ENCODE measurements at places on chromosomes 7 and 10. TPM values are rescaled to one million over a fixed set of nuclear protein-coding genes. Genes with fewer than 3 reads are reported as not detected.

DNA sequence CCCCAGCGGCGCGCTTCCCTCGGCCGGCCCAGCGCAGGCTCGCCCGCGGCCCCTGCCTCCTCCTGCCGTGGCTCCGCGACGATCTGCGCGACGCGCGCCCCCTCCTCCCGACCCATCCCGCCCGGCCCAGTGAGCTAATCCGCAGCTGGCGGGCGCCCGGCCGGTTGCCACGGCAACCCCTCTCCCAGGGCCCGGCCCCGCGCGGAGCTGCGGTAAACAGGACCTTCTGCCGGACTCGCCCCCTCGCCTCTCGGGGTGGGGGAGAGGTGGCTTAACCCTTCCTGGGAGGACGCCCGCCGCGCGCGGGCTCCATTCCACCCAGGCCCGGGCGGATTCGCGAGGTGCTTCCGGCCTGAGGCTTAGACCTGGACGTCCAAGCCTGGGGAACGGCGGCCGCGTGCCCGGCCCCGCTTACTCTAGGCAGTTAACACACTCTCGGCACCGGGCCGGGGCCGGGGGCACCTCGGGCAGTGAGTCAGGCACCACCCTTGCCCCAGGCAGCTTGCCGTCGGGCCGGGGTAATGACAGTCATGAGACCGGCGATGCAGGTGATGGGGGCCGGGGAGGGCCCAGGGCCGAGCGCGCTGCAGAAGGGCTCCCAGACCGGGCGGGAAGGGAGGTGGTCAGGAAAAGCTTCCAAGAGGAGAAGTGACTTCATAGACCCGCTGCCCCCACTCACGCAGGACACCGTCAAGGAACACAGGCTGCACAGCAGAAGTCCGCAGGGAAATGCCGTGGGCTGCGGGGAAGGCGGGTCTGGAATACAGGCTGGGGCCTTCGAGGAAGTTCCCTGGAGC, at the start of gene DENND2A:
Gene DENND2A (minus strand): TSS at position 87 of the 797 bp plus-strand sequence. CDS start 38,416 bp downstream, outside the sequence.
- DNase-seq, result no peak

DNA sequence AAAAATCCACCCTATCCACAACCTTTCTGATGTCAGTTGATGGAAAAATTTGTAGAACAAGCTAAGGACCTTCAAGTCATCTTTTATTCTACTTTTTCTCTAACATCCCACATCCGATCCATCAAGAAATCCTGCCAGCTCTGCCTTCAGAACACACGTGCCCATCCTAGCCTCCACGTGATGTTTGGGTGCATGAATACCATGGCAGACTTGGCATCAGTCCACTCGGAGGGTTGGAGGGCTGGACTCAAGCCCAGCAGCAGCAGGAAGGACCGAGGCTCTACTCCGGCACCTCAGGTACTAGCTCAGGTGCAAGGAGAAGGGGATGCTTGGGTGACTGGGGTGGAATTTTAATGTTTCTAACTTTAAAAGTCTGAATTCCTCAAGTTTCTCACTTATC, 428.6 kb downstream of the DPP6 start:
- no peak for DNase-seq

The KCNMA1 gene
- total RNA-seq, result 0.59 TPM

GRCh38 chr10:74081941-74082718, 68.5 kb downstream of the AP3M1 start:
- no peak for DNase-seq

The SLC39A12 gene
- total RNA-seq, result not detected

GRCh38 chr7:70542750-70543376, 589.1 kb upstream of the GALNT17 start:
- DNase-seq, result no peak

DNA sequence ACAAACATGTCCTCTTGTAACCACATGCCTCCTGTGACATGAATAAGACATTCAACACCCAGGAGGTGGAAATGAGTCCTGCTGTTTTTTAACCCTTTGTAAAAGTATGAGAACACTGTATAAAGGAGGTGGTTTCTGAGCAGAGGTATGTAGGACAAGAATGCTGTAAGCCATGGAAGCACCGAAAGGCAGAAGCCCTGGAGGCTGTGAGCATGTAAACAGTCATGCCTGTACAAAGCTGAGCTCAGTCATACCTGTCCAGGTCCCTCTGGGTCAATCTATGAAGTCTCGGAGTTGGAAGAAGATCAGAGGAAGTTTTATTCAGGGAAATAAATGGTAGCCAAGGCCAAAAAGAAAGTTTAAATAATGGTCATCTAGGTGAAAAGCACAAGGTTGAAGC, 34.7 kb upstream of the XPNPEP1 start:
- DNase-seq, result no peak

GRCh38 chr10:132329565-132330485, 2.2 kb upstream of the LRRC27 start:
- DNase-seq, result peak; percentile 27

DNA sequence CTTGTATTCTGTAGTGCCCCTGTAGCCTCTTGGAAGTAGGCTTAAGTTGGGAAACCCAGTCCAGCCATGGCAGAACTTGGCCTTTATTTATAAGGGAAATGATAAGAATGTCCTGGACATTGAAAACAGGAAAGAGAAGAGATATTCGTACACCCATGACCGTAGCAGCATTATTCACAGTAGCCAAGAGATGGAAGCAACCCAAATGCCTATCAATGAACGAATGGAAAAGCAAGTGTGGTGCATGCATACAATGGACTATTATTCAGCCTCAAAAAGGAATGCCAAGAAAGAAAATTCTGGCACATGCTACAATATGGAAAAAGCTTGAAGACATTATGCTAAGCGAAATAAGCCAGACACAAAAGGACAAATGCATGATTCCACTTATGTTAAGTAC, 315.3 kb downstream of the CXCL12 start:
- peak; percentile 13 for DNase-seq

DNA sequence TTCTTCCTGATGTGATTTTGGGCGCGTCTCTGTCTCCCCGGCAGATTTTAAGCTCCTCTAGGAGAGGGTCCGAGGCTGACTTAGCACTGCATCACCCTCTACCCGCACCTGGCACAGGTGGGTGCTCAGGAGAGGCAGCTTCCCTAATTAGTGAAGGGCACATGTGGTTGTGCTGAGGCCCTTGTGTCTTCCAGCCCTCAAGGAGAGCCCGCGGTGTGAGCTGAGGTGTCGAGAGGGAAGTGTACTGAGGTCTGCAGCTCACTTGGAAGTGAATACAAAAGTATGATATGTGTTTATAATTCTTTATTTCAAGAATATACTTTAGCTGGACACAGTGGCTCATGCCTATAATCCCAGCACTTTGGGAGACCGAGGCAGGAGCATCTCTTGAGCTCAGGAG, 20.4 kb upstream of the JAKMIP3 start:
- DNase-seq, result no peak

Data from pulmonary artery endothelial cell (primary cell).